CD4-positive, alpha-beta T cell treated with Interleukin-12 subunit alpha and Interleukin-12 subunit beta, for 1 hour (primary cell): ENCODE measurements at places on chromosomes 5 and 9.

GRCh38 chr9:95508242-95508967 is 8.4 kb downstream of the PTCH1 start:
- DNase-seq = peak; percentile 19

DNA sequence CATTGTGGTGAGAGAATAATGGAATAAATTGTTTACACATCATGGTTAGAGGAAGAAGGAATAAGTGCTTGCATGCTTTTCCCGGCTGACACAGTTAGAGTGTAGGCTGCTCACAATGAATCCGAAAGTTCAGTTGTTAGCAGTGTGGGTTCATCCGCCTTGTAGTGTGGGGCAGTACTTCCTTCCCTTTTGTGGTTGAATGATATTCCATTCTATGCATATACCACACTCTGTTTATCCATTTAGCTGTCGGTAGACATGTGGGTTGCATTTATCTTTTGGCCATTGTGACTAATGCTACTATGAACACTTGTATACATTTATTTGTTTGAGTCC is 84.0 kb downstream of the COL5A1 start:
- no peak for DNase-seq

GRCh38 chr9:88786291-88787079 is 204.8 kb upstream of the S1PR3 start:
- DNase-seq = no peak

DNA sequence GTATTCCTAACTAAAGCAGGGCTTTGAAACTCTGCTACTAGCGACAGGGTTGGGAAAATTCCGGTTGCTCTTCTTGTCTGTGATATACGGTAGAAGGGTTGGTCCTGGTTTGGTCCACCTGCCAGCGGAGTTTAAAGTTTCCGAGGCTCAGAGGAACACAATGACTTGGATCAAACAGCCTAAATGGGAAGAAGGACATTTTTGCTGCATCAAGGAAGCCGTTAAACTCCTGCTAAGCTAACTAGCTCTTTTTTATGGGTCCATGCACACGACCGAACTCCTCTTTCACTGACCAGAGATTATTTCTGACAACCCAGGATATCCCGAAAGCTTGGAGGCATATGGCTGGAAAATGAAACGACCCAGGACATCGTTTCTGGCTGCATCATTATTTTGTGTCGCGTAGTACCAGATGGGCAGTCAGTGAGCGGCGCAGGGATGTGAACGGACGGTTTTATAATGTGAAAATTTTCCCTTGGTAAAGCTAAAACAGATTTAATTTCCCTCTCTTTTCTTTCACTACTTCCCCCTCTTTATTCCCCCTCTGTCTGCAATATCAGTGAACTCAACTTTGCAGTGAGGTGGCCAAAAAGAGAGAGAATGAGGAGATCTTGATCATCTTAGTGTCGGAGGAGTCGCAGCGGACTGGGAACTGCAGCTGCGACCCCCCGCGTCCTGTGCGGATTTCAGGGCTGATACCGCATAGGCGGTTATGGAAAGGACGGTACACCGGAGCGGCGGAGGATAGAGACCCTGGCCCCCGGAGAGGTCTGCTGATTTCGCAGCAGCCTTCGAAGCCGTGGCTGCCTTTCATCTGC is at the start of gene LURAP1L:
TSS of gene LURAP1L (plus strand) at position 160 of the 818 bp plus-strand sequence. CDS start 696 bp downstream, outside the sequence.
- no peak for DNase-seq

DNA sequence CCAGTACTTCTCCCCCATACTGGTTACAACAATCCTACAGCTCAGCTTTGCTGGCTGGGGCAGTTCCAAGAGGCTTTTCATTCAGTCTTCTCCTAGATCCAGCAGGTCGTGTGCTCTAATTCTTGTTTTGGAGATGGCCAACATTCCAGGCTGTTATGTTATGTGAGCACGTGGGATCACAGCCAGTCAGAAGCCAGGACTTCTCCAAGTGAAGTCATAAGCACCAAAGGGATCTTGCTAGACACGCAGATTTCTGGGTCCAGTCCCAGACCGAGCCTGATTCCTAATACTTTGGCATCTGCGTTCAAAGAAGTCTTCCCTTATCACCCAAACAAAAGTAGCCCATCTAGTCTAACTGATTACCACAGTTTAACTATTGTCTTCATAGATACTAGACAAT is 1.4 kb upstream of the LARP1 start:
- DNase-seq = no peak

DNA sequence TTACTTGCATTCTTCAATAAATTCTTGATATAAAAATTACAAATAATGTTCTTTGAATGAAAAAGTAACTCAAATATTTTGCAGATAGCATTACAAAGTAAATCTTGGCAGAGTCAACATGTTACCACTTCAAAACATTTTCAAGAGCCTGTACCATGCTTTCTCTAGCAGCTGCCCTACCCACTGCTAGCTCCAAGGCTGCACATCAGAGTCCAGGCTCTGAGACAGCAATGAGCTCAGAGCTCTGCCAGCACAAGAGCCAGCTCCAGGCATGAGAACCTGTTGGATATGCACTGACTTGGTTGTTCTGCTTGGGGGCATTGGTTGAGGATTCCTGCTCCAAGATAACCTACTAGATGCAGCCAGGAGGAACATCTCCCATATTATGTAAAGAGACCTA is 211.3 kb upstream of the HAPLN1 start:
- no peak for DNase-seq

GRCh38 chr9:35760651-35761050 is 6.6 kb upstream of the MSMP start:
- DNase-seq = no peak

DNA sequence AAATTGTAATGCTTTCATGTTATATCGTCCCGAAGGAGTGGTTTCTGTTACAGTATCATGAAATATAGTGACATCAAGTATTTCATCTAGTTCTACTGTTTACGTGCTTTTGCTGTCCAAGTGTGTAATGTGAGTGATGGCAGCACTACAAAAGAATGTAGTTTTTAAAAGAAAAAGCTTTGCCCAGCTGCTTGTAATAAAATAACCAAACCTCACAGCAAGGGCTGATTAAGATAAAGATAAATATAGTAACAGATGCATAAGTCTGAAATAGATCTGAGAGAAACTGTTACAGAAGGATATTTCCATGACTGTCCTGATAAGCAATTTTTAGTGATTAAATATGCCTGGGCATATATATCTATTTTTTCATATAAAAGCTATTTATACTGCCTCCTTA is 106.4 kb downstream of the AUH start:
- DNase-seq = no peak

DNA sequence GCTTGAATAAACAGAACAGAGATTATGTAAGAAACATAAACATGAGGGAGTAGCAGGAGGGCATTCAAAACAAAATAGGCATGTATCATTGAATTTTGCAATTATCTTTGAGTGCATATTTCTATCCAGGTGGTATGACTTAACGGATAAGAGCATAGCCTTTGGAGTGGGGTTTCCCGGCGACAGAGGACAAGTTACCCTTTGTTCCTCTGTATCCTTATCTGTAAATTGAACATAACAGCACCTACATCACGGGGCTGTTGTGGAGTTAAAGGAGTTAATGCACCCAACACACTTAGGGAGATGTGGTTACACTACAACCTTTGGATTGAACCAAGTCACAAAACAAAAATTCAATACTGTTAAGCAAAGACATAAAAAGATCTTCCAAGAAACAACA is 314.6 kb upstream of the KIF2A start:
- DNase-seq = no peak

GRCh38 chr5:51599587-51599986 is 216.3 kb downstream of the ISL1 start:
- no peak for DNase-seq

- no peak for DNase-seq
Measured at GRCh38 chr5:64453405-64453804, 52.4 kb upstream of the RGS7BP start.

GRCh38 chr9:34993502-34994259 is 4.1 kb downstream of the DNAJB5 start:
- no peak for DNase-seq

DNA sequence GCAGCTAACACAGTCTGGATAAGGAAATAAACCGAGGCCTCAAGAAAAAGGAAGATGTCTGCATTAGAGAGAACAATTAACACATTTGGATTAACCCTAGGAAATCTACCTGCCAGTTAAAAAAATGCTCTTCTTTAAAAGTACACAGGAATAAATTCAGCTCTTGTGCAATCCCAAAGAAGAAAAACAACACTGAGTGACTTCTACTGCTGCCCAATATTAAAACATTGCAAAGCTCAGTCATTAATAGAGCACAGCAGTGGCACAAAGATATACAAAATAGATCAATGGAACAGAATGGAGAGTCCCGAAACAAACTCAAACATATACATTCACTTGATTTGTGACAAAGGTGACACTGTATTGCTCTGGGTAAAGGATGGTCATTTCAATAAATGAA is 119.7 kb downstream of the GNAQ start:
- no peak for DNase-seq

- DNase-seq = no peak
Measured at GRCh38 chr9:14532456-14533115, 160.6 kb downstream of the ZDHHC21 start.

DNA sequence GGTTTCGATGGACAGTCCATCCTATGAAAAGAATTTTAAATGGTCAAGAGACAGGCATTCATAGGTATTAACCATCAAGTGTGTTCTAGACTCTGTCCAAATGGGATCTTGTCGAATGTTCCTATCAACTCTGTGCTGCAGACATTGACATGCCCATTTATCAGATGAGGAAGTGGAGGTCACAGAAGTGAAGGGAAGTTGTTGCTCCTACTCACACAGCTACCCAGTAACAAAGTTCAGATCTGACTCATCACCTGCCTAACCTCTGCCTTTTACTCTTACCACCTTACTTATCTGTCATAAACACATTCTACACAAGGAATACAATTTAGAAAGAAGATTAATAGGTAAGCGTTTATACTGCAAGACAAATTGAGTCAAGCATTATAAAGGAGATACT is 426.2 kb upstream of the BRINP1 start:
- no peak for DNase-seq

- no peak for DNase-seq
Measured at GRCh38 chr9:104987743-104988142, 59.8 kb upstream of the ABCA1 start.

GRCh38 chr5:63803165-63803564 is 159.1 kb downstream of the HTR1A start:
- DNase-seq = no peak

DNA sequence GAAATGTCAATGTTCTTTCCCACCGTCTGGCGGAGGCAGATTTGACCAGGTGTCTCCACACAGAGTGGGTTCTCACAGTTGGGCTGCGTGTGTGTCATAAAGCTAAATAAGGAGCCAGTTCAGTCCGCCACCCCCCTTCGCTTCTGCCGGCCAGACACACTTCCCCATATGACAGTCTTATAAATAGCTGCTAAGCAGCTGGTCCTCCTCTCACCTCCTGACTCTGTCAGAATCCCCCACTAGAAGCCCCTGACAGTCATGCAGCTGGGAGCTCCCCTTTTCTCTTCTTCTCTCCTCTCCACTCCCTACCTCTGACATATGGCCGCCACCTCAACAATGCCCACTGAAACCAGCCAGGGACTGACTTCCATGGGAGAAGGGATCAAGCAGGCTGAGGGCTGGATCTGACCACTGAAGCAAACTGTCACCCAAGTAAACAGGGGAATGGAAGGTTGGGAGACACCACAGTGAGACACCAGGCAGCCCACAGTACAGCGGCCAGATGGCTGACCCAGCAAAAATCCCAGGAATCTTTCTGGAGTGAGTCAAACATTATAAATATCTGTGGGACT is 141.9 kb upstream of the EFNA5 start:
- no peak for DNase-seq

- DNase-seq = no peak
Measured at GRCh38 chr5:116681334-116682013, 106.9 kb upstream of the SEMA6A start.

GRCh38 chr9:95065224-95065623 is 252.3 kb downstream of the FANCC start:
- no peak for DNase-seq

- no peak for DNase-seq
Measured at GRCh38 chr5:133478199-133478985, 133.9 kb downstream of the FSTL4 start.

GRCh38 chr9:83521011-83521410 is 17.2 kb downstream of the FRMD3 start:
- DNase-seq = no peak

DNA sequence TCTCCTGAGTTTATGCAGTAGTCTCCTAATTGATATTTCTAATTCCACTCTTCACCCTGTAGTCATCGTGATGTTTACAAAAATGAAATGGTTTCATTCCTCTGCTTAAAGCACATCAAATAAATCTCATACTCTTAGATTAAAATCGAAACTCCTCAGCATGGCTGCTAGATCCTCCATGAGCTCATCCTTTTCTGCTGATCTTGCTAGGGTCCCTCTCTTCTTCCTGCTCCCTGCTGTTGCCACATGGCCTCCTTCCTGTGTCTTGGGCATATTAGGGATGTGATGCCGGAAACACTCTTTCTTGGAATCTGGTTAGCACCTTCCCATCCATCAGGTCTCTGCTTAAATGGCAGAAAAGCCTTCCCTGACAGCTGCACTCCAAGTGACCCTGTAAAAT is 59.5 kb upstream of the MEGF10 start:
- no peak for DNase-seq

DNA sequence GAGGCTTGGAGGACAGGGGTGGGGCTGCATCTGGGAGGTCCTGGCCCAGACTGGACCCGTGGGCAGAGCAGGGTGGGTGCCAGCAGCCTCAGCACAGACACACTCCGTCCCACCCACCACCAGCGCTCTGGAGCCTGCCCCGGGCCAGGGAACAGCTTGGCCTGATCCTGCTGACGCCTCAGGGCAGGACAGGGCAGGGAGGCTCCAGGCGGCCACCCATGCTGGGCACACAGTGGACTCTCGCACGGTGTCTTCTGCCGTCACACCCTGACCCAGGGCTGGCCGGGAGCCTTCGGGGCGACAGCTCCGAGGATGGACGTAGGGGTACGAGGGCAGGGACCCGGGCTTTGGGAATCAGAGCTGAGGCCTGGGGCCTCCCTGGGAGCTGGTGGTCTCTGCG is 8.2 kb upstream of the PTGDS start:
- no peak for DNase-seq

DNA sequence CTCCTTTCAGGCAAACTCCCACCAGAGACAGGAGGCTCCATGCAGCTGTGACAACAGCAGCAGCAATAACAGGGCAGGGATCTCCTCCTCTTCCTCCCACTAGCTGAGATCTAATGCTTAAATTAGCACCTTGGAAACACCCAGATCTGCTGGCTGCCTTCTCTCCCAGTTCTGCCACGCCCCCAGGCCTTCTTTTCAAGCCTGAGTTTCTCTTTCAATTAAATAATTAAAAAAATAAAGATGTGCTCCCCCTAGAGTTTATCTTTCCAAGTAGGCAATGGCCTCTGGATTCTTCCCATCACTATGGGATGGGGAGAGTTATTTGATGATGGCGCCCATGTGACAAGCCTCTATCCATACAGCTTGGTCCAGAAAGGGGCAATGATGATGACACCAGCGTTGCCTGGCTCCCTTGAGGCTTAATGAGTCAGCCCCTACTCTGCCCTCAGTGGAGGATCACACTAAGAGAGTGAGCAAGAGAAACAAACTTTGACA is 3.8 kb downstream of the FAM219A start:
- no peak for DNase-seq

DNA sequence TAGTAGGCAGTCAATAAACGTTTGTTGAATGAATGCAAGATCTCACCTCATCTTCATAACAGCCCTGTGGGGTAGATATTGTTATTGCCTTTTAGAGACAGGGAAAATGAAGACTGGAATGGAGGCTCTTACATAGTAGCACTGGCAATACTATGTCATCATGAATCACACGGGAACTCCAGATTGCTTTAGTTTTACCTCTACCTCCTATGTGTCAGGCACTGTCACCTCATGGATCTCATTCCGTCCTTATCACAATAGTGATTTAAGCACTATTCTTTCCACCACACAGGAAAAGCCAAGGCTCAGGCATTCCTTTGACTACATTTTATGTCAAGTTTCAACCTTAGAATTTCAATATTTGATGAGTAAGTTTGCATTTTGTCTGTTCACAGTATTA is 2.9 kb upstream of the EPB41L4B start:
- DNase-seq = no peak
